ENCODE measurements at places on chromosomes 11 and 22.

- DNase-seq = no peak
These were observed 22.4 kb downstream of the TRMU start for GRCh38 chr22:46357711-46358520.

DNA sequence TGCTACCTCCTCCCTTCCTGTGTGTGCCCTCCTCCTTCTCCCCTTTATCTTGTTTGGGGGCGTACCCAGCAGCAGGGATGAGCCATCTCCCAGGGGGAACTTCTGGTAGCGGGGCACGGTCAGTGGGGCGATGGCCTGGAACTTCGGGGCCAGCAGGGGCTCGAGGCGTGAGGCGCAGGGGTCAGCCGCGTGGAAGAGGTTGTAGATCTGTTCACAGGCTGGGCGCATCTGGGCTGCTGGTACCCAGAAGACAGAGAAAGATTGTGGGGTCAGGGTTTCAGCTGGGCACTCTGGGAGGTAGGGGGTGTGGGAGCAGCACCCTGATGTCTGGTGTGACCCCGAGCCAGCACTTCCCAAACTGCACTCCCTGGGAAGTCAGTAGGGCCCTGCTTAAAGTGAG lies 9.1 kb downstream of the PITPNM1 start:
- no peak for DNase-seq

DNA sequence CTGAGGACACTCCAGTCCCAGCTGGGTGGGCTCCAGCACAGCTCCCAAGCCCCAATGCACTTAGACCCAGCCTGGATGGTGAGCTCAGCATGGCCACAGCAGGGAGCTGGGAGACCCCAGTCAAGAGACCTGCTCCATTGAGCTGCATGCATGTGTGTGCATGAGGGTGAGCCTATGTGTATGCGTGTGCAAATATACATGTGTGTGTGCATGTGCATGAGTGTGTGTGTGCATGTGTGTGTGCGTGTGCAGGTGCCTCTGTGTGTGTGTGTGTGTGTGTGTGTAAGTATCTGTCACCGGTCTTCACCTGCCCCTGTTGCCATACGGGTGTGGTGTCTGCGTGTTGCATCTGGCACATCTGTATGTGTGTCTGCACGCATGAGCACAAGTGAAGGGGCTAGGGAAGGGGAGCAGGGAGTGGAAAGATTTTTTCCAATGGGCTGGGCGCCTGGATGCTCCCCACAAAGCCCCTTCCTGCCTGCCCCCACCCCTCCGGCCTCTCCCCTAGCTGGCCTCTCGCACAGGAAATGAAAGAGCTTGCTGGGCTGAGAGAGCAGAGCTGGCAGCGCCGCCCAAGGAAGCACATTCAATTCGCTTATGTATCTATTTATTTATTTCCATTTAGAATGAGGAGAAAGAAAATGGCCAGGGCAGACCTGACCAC lies 4.1 kb downstream of the TSPAN32 start:
- peak; percentile 29 for DNase-seq

- no peak for DNase-seq
These were observed 5.8 kb downstream of the MYOD1 start for GRCh38 chr11:17725174-17725573.

- DNase-seq = peak; percentile 21
These were observed 22.0 kb upstream of the P2RY6 start for GRCh38 chr11:73249853-73250783.

GRCh38 chr11:17515443-17516176 lies 28.6 kb downstream of the USH1C start:
- DNase-seq = no peak

- DNase-seq = peak; percentile 89
These were observed at the start of gene FOXRED2 for GRCh38 chr22:36506637-36507517. FOXRED2 (minus strand) TSS chr22:36507040; CDS start chr22:36506422, 618 bp downstream.

GRCh38 chr11:134416726-134417125 lies 4.7 kb upstream of the B3GAT1 start:
- DNase-seq = no peak

DNA sequence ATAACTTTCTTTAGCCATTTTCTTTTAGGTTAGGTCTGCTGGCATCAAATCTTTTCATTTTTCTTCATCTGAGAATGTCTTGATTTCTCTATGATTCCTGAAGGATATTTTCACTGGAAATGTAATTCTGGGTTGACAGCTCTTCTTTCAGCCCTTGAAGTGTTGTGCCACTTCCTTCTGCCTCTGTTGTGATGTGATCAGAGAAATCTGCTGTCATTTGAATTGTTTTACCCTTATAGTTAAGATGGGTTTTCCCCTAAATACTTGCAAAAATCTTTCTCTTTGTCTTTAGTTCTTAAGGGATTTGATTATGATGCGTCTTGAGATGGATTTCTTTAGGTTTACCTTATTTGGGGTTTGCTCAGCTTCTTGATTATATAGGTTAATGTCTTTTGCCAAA lies 23.0 kb downstream of the USP47 start:
- no peak for DNase-seq

- no peak for DNase-seq
These were observed 37.0 kb downstream of the LDLRAD3 start for GRCh38 chr11:35980686-35981390.

- DNase-seq = no peak
These were observed 143.9 kb downstream of the INSC start for GRCh38 chr11:15258433-15259165.

- no peak for DNase-seq
These were observed 801.7 kb downstream of the TBC1D22A start for GRCh38 chr22:47564158-47564450.

GRCh38 chr22:29477723-29478318 lies 2.2 kb upstream of the NEFH start:
- DNase-seq = no peak

DNA sequence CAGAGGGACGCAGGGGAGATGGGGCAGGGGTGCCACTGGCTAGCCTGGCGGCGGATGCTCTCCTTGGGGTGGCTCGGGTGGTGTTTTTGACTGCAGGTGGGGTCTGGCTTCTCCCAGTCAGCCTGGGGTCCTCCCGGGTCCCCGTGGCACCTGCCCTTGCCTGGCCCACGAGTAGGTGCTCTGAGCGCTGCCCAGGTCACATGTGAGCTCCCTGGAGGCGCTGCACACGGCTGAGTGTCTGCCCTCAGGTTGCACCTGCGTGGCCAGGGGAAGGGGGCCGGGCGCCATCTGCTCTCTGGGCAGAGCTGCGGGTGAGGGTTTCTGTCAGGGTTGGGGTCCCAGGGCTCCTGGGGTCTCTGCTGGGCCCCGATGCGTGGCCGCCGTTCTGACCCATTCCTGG lies 5.2 kb downstream of the TSPAN4 start:
- no peak for DNase-seq

- peak; percentile 15 for DNase-seq
These were observed 26.6 kb downstream of the P2RY2 start for GRCh38 chr11:73244589-73245240.

DNA sequence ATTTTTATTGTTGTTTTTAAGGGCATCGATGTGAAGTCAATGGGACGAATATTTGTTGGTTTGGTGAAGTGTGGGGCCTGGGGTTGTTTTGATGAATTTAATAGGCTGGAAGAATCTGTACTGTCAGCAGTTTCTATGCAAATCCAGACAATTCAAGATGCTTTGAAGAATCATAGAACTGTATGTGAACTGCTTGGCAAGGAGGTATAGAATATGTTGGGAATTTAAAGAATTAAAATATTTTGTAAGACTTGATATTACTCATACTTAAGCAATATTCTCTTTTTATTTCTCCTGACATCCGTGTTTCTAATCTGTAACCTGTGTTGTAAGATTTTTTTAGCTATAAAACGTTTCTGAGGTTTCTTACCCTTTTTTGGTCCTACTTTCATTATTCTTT lies 61.6 kb downstream of the DYNC2H1 start:
- DNase-seq = no peak

- DNase-seq = no peak
These were observed 50.8 kb downstream of the FLRT1 start for GRCh38 chr11:64086258-64087123.

- no peak for DNase-seq
These were observed 466.8 kb downstream of the SOX6 start for GRCh38 chr11:15889363-15890030.

- DNase-seq = no peak
These were observed 55.0 kb upstream of the EMID1 start for GRCh38 chr22:29150701-29151100.

DNA sequence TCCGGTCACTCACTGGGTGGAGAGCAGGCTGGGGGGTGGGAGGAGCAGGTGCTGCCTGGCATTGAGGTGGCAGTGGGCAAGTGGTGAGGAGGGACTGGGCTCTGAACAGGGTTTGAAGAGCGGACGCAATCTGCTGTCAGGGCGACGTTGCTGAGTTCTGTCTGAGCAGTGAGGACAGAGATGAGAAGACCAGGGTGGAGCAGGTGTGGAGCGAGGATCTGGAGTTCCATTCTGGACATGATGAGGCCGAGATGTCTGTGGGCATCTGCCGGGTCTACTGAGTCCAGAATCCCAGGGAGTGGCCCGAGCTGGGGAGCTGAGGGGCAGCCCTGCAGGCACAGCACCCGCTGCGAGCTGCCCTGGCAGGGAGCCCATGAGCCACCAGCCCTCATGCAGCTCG lies 2.2 kb upstream of the MOV10L1 start:
- no peak for DNase-seq

DNA sequence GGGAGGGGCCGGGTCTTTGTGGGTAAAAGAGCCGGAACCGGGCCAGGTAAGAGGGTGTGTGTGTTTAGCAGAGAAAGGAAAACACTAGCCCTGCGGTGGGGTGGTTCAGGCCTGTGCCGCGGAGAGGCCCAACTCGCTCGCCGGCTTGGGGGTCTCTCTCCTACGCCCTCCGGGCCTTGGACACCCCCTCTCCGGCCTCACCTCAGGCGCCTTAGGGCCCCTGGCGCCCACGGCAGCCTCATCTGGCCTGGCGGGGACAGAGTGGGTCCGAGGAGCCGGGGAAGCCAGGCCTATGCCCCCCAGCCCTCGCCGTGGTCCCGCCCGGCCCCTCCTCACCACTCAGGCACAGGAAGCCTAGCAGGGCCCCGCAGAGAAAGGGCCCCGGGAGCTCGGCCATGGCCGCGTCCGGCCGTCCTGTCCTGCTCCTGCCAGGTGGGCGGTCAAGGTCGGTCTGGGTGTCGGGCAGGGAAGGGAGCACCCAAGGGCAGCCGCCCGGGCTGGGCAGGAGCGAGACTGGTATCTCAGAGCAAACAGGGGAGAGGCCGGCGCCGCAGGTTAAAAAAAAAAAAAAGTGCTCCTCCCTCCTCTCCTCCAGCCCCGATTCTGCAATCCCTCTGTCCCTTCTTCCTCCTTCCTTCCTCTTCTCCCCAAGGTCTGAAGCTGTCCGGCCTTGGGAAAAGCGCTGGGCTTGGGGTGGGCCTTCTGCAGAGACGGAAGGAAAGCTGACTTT lies at the start of gene VSIG2:
TSS of gene VSIG2 (minus strand) at position 515 of the 730 bp plus-strand sequence. CDS start at position 397, 118 bp downstream.
- DNase-seq = peak; percentile 35

DNA sequence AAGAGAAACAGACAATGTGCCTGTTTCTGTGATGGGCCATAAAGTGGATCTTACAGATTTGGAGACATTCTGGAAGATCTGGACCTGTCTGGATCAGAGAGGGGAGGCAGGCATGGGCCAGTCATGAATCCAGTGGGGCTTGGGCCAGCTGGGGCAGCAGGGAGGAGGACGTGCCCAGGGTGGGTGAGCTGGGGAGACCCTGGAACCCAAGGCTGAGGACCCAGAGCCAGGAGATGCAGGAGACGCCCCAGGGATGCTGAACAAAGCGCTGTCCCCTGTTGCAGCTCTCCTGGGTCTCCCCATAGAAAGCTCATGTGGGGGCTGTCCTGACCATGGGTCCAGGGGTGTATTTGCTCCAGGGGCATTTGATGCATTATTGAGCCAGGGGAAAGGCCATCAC lies 1.5 kb upstream of the APOBEC3A start:
- no peak for DNase-seq

- no peak for DNase-seq
These were observed 90.2 kb upstream of the CARD18 start for GRCh38 chr11:105229761-105230160.

GRCh38 chr11:12280199-12280837 lies 97.1 kb upstream of the PARVA start:
- DNase-seq = peak; percentile 27

GRCh38 chr22:44869196-44869595 lies 116.8 kb downstream of the ARHGAP8 start:
- DNase-seq = no peak

DNA sequence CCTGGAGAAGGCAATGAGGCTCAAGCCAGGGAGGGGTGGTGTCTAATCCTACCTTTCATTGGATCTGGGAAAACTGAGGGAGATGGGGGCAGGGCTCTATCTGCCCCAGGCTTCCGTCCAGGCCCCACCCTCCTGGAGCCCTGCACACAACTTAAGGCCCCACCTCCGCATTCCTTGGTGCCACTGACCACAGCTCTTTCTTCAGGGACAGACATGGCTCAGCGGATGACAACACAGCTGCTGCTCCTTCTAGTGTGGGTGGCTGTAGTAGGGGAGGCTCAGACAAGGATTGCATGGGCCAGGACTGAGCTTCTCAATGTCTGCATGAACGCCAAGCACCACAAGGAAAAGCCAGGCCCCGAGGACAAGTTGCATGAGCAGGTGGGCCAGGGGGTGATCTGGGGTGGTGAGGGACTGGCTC lies at the start of gene FOLR1:
TSS of gene FOLR1 (plus strand) at position 180 of the 421 bp plus-strand sequence. CDS start at position 214, 34 bp downstream.
- DNase-seq = peak; percentile 49

GRCh38 chr22:30561402-30562189 lies 12.9 kb downstream of the GAL3ST1 start:
- DNase-seq = peak; percentile 66

GRCh38 chr22:16776080-16776479 lies 49.1 kb downstream of the XKR3 start:
- no peak for DNase-seq

GRCh38 chr11:67041602-67042001 lies 15.0 kb upstream of the RHOD start:
- no peak for DNase-seq

DNA sequence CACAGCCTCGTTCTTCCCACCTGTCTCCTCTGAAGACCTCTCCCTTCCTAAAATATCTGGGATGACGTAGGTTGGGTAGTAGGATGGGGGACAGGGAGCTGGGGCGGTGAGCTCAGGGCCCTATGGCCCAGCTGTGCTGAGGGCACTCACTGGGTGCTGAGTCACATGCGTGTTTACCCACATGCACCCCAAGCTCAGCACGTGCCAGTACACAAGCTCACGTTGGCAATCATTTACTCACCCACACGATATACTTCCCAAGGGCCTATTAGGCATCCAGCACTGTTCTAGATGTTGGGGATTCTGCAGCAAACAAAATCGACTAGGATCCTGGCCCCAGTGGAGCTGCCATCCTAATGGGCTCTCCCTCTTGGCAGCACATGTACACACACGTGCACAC lies 28.7 kb downstream of the ARAP1 start:
- DNase-seq = no peak

GRCh38 chr11:77187776-77188632 lies 60.0 kb downstream of the MYO7A start:
- peak; percentile 78 for DNase-seq

DNA sequence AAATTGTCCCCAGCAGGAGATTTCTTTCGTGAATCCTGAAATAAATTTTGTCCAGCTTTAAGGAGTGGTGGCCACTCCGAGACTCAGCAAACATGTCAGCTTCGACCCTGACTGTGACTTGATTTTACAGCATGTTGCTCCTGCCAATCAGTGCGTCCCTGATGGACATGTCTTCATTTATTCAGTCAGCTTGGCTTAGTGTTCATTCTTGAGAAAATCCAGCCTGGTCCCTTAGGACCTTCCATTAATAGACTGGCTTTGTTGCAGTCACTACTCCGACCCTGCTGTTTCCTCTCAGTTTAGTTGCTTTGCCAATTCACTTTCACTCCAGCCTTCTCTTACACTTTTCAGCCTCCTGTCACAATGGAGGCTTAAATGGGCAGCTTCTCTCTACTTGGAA lies 30.5 kb downstream of the TMPRSS5 start:
- no peak for DNase-seq

GRCh38 chr11:116603728-116604323 lies 169.0 kb downstream of the BUD13 start:
- DNase-seq = no peak

- no peak for DNase-seq
These were observed 86.1 kb downstream of the ARHGAP8 start for GRCh38 chr22:44838316-44839016.

All from H9 (cell line).